Colonic mucosa (tissue), 4 donors: ENCODE measurements at places on chromosomes 13 and 19. TPM values are rescaled to one million over a fixed set of nuclear protein-coding genes. Genes with fewer than 3 reads are reported as not detected.

The RFPL4AL1 gene
- total RNA-seq = not detected

DNA sequence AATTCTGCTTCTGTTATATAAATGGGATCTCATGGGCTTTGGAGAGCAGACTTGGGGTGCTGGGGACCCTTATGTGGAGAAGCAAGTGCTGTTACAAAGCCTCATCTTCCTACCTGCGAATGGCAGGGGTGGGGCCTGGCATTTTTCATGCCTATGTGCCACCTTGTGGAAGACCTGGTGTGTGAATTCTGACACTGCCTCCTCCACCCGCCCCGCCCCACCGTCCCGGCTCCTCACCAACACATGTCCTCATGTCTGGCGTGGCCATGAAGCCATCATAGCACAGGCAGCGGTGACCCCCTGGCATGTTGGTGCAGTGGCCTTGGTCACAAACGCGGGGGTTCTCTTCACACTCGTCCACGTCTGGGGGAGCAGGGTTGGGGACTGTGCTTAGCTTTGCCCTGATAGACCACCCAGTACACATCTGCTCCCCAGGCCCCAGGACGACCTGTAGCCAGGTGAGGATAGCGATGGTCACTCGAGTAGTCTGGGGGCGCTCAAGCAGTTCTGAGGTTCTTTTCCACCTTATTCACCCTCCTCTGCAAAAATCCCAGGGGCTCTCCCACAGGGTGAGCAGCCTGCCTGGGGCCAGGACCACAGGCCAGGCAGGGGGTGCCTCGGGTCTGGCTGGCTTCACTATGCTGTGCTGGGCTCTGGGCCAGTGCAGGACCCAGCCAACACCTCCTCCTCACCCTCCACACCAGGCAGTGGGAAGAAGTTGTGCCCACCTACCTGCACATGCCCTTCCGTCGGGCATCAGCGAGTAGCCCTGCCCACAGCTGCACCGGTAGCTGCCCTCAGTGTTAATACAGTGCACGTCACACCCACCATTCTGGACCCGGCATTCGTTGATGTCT, 32.7 kb downstream of the FBN3 start:
- DNase-seq = no peak
- H3K4me1 ChIP-seq = no peaks in the 10 kb centered on the region
- H3K27ac ChIP-seq = no peak overlapping the region
- H3K27me3 ChIP-seq = no peaks in the 10 kb centered on the region

- peak overlapping the region; percentile 91 for H3K27ac ChIP-seq
- peaks cover 26% of the 10 kb centered on the region for H3K36me3 ChIP-seq
- H3K4me1 ChIP-seq = peaks cover 29% of the 10 kb centered on the region
- no peak for DNase-seq
- H3K4me3 ChIP-seq = peak overlapping the region; percentile 56
- H3K27me3 ChIP-seq = no peaks in the 10 kb centered on the region
Observed at GRCh38 chr19:54158812-54159351, 639 bp downstream of the LENG1 start.

- no peak overlapping the region for H3K27ac ChIP-seq
- no peaks in the 10 kb centered on the region for H3K27me3 ChIP-seq
- H3K4me1 ChIP-seq = no peaks in the 10 kb centered on the region
- H3K36me3 ChIP-seq = no peaks in the 10 kb centered on the region
- DNase-seq = no peak
Observed at GRCh38 chr19:3320354-3320670, 46.1 kb upstream of the NFIC start.

- H3K36me3 ChIP-seq = peaks cover 3% of the 10 kb centered on the region
- DNase-seq = no peak
- no peak overlapping the region for H3K27ac ChIP-seq
- no peaks in the 10 kb centered on the region for H3K4me1 ChIP-seq
- no peak overlapping the region for H3K4me3 ChIP-seq
- H3K27me3 ChIP-seq = no peaks in the 10 kb centered on the region
Observed at GRCh38 chr19:19049406-19049805, 14.4 kb upstream of the SLC25A42 start.
